Left lung (tissue), 14 donors: ENCODE measurements at places on chromosomes 16 and 17.

- no peak for DNase-seq
These were observed 7.8 kb downstream of the ATP2A3 start for GRCh38 chr17:3956327-3956957.

DNA sequence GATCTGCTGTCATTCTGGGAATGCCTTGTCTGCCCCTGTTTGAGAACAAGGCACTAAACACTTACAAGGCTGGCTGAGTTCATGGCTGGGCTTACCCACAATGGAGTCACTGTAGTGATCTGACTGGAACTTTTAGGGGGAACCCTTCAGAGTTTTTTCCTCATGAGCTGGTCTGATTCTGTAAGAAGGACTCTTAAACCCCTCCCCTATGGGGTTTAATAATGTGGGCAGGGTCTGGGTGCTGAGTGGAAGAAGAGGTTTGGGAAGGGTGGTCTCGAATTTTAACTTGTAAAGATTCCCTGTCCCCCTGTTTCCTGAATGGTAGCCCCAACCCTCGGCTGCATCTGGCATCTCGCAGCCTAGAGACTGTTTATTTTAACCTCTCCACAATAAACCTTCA lies 30.6 kb downstream of the OSBPL7 start:
- DNase-seq = no peak

- no peak for DNase-seq
These were observed 83.0 kb upstream of the TBC1D3K start for GRCh38 chr17:37841232-37841631.

DNA sequence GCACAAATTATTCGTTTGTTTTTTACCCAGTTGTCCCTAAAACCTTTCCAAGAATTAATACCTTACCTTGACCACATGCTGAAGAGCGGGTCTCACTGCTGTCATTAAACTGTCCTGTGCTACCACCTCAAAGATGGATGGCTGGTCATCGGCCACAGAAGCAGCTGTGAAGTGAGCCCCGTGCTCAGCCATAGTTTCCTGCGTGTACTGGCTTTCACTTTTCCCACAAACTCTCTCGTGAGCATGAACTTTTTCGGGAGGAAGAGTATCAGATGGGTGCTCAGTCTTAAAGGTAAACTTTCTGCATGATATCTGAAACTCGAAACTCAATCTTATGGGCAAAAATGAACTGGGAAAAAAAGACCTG lies 558 bp downstream of the PEX12 start:
- no peak for DNase-seq

GRCh38 chr16:84864326-84864955 lies 44.7 kb downstream of the CRISPLD2 start:
- no peak for DNase-seq

GRCh38 chr17:3915581-3915994 lies 677 bp downstream of the P2RX1 start:
- no peak for DNase-seq

GRCh38 chr16:12210925-12211869 lies 234.7 kb downstream of the SNX29 start:
- no peak for DNase-seq

DNA sequence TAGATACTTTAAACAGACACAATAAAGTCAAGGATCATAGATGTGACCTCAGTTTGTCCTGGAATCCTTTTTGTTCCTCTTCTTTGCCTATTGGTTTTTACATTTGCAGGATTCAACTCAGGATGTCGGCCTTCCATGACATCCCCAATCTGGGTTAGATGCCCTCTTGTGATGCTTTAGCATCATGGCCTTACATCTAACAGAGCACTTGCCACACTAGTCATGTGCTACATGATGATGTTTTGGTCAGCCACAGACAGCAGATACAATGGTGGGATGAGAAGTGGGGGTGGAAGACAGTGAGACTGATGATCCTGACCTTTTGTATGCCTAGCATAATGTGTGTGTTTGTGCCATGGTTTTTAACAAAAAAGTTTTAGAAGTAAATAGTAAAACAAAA lies 1.8 kb upstream of the SYNRG start:
- DNase-seq = no peak

- DNase-seq = no peak
These were observed 33.9 kb upstream of the MLKL start for GRCh38 chr16:74734361-74735161.

DNA sequence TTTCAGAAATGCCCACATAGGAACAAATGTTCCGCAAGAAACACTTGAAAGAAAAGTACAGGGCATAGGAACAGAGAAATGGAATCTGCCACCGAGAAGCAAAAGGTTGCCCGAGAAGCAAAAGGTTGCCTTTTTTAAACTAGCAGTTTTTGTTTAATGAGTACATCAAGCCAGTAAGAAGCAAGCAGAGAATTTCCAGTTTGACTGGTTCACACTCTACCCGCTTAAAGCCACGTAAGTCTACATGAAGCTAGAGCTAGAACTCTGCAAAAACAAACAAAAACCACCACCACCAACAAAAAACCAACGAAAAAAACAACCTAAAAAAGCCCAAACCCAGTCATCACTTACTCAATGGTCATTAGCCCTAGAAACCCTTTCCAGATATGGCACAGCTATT lies 144.3 kb downstream of the MAP2K6 start:
- no peak for DNase-seq

- DNase-seq = no peak
These were observed 43.8 kb downstream of the SLC6A2 start for GRCh38 chr16:55699616-55700015.

GRCh38 chr17:77410470-77410869 lies 269.7 kb downstream of the SEC14L1 start:
- no peak for DNase-seq

- DNase-seq = no peak
These were observed 84.9 kb upstream of the SDK2 start for GRCh38 chr17:73729101-73729500.

DNA sequence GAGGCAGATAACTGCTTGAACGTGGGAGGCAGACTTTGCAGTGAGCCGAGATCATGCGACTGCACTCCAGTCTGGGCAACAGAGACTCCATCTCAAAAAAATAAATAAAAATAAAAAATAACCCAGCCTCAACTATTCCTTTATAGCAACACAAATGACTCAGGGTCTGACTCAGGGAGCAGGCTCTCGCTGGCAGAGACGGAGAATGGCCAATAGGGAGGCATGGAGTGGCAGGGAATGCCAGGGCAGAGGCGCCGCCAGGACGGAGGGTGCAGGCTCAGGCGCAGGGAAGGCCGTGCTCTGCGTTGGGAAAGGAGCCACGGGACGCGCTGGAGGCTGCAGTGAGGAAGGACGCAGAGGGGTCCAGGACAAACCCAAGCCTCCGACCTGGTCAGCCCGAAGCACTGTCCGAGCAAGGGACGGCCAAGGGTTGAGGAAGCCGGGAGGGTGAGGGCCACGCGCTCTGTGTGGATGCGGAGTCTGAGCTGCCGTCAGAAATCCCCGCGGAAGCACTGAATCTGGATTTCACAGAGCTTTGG lies 40.3 kb downstream of the PKD1 start:
- DNase-seq = no peak

GRCh38 chr16:86512301-86512859 lies 2.1 kb downstream of the FOXF1 start:
- DNase-seq = no peak

GRCh38 chr17:65886315-65887245 lies 305.4 kb downstream of the CEP112 start:
- no peak for DNase-seq

- peak; percentile 42 for DNase-seq
These were observed at the start of gene MARVELD3 for GRCh38 chr16:71626018-71626857. Gene MARVELD3 (plus strand): TSS chr16:71626184. CDS start chr16:71626230, 46 bp downstream.

GRCh38 chr16:82793528-82794245 lies 166.9 kb downstream of the CDH13 start:
- DNase-seq = no peak

DNA sequence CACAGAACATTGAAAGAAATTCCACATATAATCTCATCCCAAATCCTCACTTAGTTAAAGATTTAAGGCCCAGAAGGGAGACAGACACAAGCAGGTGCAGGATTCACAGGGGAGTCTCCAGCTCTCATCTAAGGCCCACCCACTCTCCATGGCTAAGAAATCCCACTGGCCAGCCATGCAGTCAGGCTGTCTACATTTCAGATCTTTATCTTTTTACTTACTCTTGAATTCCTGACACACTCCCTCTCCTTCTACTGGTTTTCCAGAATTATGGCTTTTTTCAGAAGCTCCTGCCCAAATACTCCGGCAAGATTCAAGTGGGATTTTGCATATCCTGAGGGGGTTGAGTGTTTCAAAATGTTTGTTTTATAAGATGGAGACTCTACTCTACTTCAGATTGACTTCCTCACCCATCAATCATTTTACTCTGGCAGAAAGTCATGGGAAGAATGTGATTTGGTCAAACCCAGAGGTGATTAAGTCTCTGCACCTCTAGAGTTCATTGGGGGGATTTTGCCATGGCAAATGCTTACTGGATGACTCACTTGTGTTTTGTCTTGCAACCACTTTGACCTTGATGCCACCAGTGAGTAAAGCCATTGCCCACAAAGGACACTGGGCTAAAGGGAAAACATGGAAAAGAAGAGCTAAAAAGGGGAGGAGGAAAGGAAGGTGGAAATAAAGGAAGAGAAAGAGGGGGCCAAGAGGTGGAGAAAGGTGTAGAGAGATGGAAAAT lies 688.8 kb upstream of the SALL1 start:
- no peak for DNase-seq

DNA sequence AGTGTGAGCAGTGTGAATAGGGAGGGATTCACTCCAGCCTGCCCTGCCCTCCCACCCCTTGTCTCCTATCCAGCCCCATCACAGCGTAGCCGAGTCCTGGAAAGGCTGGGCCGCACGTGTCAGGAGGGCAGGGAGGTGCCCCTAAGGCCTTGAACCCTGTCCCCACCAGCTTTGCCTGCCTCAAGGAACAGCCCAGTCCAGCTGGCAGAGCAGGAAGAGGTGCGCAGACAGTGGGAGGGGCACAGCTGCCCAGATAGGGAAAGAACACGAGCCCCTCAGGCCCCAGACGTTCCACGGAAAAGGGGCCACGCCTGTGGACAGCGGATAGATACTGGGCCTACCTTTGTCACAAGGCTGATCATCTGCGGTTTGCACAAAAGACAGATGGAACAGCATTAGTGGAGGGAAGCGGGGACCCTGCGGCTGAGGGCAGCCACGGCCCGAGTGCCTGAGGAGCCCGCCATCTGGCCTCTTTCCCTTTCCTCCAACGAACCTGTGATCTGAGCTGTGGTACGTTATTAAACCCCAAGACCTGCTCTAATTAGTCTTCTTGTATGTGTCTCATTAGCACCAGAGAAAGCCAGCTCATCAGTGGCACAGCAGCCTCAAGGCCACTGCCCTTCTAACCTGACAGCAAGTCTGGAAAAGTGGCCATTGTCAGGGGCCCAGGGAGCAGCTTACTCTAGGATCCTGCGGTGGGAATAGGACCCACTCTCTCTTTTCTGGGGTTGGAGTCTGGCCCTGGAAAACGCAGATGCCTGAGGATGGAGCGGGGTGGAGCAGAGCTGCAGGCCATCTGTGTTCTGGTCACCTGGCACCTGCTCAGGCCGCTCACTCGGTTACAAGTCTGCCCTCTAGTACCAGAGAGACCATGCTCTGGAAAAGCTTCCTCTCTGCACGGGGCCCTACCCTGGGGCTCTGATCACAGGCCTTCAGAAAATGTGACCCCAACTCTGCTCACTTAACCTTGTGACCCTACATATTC lies 16.3 kb downstream of the MPP3 start:
- no peak for DNase-seq

- no peak for DNase-seq
These were observed 1.4 kb downstream of the WWP2 start for GRCh38 chr16:69763599-69763942.

- no peak for DNase-seq
These were observed 11.5 kb downstream of the MPRIP start for GRCh38 chr17:17053446-17054379.

DNA sequence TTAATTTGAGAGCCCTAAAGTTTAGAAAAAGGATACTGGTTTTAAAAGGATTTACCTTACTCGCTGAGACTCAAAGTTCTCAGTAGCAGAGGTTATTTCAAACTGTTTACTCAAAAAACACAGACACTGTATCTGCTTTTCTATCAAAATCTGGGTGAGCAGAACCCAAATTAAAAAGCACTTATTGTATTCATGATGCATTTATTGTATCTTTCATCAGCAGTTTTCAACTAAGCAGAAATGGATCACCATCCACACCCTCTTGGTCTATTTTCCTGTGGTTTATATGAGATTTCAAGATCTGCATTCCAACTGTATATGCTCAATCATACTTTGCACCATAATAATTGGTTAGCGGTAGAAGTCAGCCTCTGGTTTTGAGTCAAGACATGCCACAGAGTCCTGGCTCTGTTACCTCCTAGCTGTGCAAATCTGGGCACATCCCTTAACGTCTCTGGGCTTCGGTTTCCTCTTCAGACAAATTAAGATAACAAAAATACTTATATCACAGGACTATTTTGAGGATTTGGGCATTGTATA lies 109.5 kb downstream of the ASIC2 start:
- no peak for DNase-seq

DNA sequence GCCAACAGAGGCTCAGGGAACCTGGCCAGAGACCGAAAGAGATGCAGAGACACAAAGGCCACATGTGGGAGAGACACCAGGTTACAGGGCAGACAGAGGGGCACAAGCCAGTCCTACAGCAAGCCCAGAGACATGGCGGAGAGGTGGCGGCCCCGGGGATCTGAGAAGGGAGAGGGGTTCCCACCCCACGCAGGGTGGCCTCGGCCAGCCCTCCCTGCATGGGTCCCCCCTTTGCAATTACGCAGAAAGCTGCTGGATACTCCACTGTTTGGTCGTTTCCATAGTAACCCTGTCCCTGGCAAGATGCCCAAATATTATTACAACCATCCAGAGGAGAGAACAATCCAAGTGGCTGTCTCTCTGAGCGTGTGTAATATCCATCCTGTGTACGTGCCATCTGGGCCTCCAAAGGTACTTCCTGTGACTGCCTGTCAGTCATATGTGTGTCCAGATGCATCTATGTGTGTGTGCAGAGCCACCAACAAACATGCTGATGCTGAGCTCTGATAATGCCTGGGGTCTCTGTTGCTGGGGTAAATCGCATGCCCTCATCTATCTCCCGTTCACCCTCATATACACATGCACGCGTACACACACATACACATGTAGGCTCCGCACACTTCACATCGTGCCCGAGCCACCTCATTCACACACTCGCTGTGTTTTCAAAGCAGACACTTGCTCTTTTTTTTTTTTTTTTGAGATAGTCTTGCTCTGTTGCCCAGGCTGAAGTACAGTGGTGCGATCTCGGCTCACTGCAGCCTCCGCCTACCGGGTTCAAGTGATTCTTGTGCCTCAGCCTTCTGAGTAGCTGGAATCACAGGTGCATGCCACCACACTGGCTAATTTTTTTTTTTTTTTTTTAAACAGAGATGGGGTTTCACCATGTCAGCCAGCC lies 5.5 kb downstream of the PCGF2 start:
- peak; percentile 98 for DNase-seq
